Stimulated activated CD8-positive, alpha-beta memory T cell treated with anti-CD3 and anti-CD28 coated beads, Interleukin-15, amount 100 ng/mL, for 24 hours (primary cell): ENCODE measurements at places on chromosomes 3 and 15.

DNA sequence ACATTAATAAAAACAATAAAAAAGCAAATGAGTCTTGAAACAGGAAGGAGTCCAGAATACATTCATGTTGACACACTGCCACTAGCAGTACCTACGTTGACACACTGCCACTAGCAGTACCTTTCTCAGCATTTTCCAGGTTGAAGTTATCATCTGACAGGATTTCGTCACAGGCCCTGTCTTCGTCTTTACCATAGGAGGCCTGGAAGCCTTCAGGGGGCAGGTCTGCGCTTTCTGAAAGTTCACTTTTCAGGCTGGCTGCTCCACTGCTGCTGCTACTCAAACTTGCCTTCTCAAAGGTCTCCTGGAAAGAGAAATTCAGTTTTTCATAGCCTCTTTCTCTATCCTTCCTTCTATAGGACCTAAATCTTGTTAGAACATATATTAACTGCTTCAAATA, 194.7 kb downstream of the NEK10 start:
- DNase-seq, result no peak

DNA sequence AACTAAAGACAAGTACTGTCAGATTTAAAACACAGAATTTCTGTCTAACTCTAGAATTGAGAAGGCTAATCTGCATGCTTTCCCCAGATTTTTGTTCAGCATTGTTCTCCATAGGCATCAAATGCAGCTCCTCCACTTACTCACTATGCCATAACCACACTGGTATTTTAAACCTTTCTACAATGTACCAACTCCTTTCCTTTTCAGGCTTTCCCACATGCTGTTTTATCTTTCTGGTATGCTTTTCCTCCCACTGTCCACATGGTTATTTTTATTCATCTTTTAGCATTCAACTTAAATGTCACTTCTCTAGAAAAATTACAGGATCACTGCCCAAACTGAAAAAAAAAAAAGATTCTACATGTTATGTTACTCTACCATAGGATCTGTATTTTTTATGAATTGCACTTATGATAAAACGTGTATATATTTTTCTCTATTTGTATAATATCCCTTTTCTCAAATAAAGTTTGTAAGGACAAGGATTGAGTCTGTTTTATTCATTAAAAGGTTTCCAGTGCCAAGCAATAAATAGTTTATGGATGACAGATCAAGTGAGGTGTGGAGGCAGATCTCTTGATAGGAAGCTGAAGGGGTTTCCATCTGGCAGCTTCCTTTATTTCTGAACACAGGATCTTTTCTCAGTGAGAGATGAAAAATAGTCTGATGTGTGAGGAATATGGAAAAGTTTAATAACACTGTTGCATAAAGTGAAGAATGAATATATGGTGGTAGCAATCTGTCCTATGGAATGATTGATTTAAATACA, 1064.5 kb downstream of the ZPLD1 start:
- DNase-seq, result no peak

GRCh38 chr3:1406250-1406649, 313.4 kb downstream of the CNTN6 start:
- no peak for DNase-seq

- DNase-seq, result no peak
Observed at GRCh38 chr3:71245971-71246880, 337.3 kb downstream of the FOXP1 start.

GRCh38 chr3:129587566-129588210, 18.8 kb downstream of the PLXND1 start:
- no peak for DNase-seq
